ENCODE measurements at places on chromosomes 7 and 10.
A peak's percentile ranks its signal among the peaks of the same experiment; 100 is the strongest.

DNA sequence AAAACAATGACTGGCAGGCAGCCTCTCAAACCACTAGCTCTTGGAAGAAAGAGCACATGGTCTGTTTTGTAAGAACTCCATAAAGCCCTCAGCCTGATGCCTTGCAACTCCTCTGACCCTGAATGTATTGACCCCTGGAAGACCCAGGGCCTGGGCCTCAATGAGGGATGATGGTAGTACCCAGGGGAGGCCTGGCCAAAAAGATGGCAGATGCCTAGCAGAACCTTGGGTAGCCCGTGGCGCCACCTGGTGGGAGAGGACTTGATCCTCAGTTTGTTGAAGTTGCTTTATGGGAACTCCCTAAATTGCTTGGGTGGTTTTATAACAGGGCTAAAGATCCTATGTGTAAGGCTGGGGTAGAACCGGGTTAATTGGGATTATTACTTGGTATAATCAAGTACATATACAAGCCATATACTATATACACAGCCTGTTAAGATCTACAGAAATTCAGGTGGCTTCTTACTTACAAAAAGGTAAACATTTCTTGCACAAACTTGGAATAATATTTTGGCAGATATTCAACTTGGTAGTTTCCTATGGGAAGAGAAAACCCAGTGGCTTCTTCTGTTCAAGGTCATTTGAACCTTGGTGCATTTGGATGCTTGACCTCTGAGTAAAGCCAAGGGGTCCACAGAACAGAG is 95.8 kb upstream of the CACUL1 start:
- peak; percentile 67 for DNase-seq

DNA sequence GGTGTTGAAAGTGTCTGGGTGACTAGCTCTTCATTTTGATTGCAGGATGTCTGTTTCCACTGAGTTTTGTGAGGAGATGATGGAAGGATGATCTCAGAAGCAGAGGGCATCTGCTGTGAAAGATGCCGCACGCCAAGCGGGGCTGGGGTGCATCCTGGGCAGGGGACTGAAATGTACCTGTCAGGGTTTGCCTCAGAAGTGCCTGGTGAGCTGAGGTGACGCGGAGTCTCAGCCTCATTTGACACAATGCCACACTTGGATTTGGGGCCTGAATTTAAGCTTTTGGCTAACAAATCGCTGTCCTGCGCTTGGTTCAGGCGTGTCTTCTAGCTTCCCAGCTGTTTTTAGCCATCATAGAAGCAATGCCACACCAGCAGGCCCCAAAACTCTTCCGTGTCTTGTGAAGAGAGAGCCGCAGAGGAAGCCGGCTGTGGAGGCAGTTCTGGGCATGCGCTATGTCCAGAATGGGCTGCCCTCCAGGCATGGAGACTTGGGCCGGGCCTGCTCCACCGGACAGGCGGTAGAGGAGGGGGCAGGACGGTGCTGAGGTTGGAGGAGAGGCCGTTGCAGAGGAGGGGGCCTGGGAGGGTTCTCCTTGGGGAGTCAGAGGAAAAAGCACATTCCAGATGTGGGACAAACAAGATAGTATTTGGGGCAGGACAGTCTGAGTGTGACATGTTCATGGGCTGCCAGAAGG is 31.2 kb downstream of the WDR86 start:
- DNase-seq, result peak; percentile 8

- peak; percentile 19 for DNase-seq
Measured at GRCh38 chr7:123208793-123209192, 9.0 kb upstream of the SLC13A1 start.

DNA sequence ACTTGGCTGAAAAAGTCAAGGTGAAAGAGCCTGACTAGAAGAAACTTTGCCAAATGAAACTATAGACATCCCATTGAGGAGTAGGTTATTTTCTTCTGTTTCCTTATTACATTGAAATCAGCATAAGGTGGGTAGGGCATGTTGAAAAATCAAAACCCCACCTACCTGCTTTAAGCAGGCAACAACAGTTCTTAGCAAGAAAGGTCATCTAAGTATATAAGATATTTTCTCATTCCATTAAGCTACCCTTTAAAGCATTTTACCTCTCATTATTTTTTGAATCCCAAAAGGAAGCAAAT is 30.8 kb downstream of the ACADSB start:
- DNase-seq, result no peak

- no peak for DNase-seq
Measured at GRCh38 chr7:42071372-42072261, 165.4 kb downstream of the GLI3 start.

- no peak for DNase-seq
Measured at GRCh38 chr7:11252705-11253272, 279.1 kb downstream of the PHF14 start.

DNA sequence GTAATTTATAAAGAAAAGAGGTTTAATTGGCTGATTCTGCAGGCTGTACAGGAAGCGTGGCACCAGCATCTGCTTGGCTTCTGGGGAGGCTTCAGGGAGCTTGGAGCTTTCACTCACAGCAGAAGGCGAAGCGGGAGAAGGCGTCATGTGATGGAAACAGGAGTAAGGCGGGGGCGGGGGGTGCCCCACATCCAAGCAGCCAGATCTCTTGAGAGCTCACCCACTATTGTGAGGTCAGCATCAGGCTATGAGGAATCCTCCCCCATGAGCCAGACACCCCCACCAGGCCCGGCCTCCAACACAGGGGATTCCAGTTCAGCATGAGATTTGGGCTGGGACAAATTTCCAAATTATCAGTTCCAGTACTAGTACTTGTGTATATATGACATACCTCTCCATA is 46.2 kb downstream of the WDR37 start:
- no peak for DNase-seq

DNA sequence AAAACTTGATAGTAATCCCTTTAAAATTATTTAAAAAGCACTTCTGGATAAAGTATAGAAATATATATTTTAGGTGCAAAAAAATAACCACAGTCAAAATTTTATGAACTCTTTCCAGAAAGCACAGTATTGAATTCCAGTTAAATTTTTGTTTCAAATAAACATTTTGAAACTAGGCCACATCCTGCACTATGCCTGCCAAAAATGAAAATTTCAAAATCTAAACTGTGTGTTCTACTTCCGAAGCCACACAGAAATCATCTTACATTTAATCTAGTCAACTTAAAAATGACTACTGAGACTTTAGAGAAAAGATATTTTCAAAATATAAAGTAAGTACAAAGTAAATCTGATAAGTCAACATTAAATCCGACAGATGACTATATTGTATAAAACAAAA is 50.0 kb downstream of the MAGI2 start:
- DNase-seq, result no peak

GRCh38 chr7:70787286-70787685 is 344.7 kb upstream of the GALNT17 start:
- peak; percentile 0 for DNase-seq

- no peak for DNase-seq
Measured at GRCh38 chr10:35219891-35220890, 93.5 kb downstream of the CREM start.

DNA sequence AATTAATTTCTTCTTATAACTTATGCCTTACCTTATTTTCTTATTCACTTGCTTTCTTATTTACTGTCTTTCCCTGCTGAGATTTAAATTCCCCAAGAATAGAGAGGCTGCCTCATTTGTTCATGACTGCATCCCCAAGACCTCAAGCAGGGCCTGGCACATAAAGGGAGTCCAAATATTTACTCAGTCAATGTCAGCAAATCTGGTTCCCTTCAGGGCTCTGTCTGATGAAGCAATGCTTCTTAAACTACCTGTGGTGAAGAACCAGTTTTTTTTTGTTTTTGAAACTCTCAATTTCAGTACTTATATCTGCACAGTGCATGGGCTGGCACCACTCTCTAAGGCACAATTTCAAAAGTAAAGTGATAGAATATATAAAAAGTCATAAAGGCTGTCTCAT is 4.7 kb downstream of the ZNF239 start:
- DNase-seq, result no peak

GRCh38 chr7:102457352-102457924 is 7.2 kb downstream of the ALKBH4 start:
- DNase-seq, result no peak

- peak; percentile 61 for DNase-seq
Measured at GRCh38 chr7:156816943-156817572, 75.9 kb downstream of the LMBR1 start.

GRCh38 chr7:47816647-47817046 is 131.6 kb downstream of the PKD1L1 start:
- no peak for DNase-seq

- DNase-seq, result no peak
Measured at GRCh38 chr10:70773965-70774809, 11.0 kb downstream of the TBATA start.

DNA sequence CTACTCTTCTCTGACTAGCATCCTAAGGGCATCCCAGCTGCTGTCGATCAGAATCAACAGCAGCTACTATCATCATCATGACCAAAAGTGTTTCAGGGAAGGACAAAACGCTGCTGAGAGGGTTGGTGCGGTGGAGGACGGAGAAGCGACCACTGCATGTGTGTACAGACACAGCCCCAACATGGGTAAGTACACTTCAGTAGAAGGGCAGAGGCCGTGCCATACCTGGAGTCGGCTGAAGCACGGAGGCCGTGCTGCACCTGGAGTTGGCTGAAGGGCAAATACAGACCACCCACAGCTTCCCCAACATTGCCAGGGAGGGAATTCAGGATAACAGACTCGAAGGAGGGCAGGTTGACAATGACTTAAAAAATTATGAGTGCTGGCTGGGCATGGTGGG is 67.8 kb upstream of the CYTH3 start:
- peak; percentile 15 for DNase-seq

GRCh38 chr10:131772441-131772840 is 128.4 kb upstream of the PPP2R2D start:
- no peak for DNase-seq

DNA sequence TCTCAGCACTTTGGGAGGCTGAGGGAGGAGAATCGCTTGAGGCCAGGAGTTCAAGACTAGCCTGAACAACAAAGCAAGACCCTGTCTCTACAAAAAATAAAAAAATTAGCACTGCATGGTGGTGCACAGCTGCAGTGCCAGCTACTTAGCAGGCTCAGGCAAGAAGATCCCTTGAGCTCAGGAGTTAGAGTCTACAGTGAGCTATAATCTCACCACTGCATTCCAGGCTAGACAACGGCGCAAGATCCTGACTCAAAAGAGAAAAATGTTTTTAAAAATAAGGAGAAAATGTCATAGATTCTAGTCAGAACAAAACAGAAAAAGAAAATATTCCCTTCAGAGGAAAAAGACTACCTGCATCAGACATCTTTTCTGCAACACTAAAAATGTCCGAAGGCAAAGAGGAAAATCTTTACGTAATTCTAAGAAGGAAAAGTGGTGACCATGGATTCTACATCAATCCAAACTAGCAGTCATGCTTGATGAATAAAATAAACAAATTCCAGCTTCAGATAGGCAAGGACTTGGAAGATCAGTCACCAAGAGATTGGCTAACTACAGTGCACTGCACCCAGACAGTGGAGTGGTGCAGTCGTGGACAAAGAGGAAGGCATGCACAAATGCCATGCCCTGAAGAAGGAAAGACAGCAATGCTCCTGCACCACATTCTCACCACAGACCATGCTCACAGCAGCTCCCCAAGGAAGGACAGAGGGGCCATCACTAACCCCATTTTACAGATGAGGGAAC is 54.3 kb downstream of the ERCC6 start:
- peak; percentile 86 for DNase-seq

DNA sequence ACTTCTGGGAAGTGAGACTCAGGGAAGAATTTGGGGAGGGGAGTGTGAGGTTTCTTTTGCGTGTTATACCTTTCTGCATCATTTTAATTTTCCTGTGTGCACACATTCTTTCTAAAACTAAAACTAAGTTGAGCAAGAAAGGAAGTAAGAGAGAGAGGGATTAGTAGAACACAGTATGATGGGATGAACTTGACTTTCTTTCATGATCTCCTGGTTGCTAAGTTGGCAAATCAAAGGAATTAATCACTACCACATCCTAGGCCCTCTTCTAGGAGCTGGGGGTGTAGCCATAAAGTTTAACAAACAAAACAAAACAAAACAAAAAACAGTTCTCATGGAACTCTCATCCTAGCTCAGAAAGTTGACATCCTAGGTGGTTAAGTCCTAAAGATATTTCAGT is 19.1 kb upstream of the KDM7A start:
- DNase-seq, result no peak

- DNase-seq, result peak; percentile 52
Measured at GRCh38 chr10:13201132-13201531, 33.0 kb downstream of the UCMA start.

DNA sequence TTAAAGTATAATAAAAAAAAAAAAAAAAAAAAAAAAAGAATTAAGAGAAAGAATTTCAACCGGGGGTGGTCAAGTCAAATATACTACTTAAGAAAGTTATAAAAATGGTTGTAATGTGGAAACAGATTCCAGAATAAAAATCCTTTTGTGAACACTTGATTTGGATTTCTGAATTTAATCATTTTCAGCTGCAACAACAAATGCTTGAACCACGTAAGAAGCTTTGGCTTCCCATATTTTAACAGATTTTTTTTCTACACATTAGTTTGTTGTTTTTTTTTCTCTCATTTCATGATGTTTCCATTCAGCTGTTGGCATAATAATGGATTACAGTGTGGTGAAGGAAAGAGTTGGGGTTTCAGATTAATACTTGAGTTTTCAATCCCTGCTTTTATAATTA is 137.3 kb upstream of the AGR3 start:
- DNase-seq, result no peak

DNA sequence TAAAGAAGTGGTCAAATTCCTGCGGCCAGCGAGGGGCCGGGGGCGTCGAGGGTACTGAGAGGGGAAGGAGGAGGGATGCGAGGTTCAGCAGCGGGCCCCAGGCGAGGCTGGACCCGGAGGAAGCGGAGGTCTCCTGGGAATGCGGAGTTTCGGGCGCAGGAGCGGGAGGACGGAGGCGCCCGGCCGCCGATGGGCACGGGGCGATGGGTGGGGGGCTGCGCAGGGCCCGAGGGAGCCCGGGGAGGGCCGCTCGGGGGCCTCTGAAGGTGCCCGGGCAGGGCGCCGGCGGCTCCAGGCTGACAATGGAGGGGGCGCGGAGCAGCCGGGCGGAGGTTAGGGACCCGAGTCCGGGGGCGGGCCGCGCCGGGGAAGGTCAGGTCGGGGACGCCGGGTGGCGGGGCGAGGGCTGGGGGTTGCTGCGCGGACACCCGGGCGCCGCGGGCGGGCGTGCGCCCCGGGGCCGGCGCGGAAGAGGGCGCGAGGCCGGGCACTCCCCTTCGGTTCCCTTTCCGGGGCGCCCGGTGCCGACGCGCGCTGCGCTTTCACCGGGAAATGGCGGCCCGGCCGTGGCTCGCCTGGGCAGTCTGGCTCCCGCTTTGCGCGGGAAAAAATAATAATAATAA is 683 bp downstream of the MACROH2A2 start:
- no peak for DNase-seq

GRCh38 chr10:128103229-128103714 is 23.0 kb downstream of the MKI67 start:
- DNase-seq, result no peak

DNA sequence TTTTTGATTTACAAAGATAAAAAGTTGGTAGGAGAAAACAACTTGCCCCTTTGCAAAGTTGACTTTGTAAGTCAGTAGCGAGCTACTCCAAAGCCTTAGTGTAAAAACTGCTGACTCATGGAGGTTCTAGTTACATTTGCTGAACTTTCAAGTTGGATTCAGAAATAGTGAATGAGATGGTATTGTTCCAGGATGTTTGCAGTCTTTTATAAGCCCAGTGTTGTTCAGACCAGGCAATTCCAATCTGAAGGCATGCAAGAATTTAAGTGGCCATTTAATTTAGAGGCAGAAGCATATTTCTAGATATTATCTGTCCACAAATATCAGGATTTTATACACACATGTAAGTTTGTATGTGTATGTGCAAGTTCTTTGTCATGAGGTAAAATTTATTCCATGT is 21.6 kb downstream of the TES start:
- no peak for DNase-seq

GRCh38 chr10:69409968-69410367 is 6.8 kb downstream of the TACR2 start:
- peak; percentile 27 for DNase-seq

- no peak for DNase-seq
Measured at GRCh38 chr7:112060625-112061024, 145.6 kb downstream of the DOCK4 start.
